ENCODE measurements at places on chromosomes 4 and X. TPM values are rescaled to one million over a fixed set of nuclear protein-coding genes. Genes with fewer than 3 reads are reported as not detected.

The CXCL1 gene
- 4.6 TPM for total RNA-seq

DNA sequence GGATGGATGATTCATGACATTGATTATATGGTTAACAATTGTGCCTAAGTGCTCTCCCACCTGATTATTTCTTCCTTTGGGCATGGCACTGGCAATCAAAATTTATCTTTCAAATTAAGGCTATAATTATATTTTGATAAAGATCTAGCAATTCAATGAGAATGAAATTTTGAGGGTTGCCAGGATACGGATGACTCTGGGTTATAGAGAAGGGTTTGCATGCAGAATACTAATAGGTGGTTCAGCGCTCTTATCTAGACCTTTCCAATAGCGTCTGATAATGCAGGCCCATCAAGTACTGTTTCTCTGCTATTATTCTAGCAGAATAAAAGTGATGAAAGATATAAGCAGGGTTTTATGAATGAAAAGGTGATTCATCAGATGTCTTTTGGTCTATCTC is 74.9 kb upstream of the SCML1 start:
- H3K4me3 ChIP-seq: no peak overlapping the region
- peaks cover 4% of the 10 kb centered on the region for H3K4me1 ChIP-seq
- no peak for DNase-seq
- H3K27ac ChIP-seq: no peak overlapping the region
- no peaks in the 10 kb centered on the region for H3K36me3 ChIP-seq
- H3K27me3 ChIP-seq: no peaks in the 10 kb centered on the region

- H3K4me1 ChIP-seq: no peaks in the 10 kb centered on the region
- DNase-seq: no peak
- no peaks in the 10 kb centered on the region for H3K36me3 ChIP-seq
These were observed 2.9 kb downstream of the RAPGEF2 start for GRCh38 chr4:159105761-159106243.

DNA sequence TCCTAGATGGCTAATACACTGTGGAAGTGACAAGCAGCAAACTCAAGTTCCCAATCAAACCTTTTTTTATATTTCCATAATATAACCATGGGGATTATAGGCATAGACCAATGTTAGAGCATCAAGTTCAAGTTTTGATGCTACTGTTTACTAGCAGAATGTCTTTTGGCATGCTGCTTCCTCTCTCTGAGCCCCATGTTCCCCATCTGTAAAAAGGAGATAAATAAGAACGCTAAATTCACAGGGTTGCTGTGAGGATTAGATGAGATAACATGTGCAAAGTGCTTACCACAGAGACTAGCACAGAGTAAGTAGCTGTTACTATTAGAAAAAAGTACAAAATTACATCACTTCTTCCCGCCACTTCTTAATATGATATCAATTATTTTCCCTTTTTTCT is 18.0 kb downstream of the MBNL3 start:
- no peak for DNase-seq
- H3K4me1 ChIP-seq: no peaks in the 10 kb centered on the region
- H3K27me3 ChIP-seq: no peaks in the 10 kb centered on the region
- no peak overlapping the region for H3K4me3 ChIP-seq
- no peak overlapping the region for H3K27ac ChIP-seq
- no peaks in the 10 kb centered on the region for H3K36me3 ChIP-seq

GRCh38 chr4:56628592-56628991 is 52.5 kb downstream of the HOPX start:
- H3K4me1 ChIP-seq: no peaks in the 10 kb centered on the region
- no peak overlapping the region for H3K27ac ChIP-seq
- H3K4me3 ChIP-seq: no peak overlapping the region
- no peak for DNase-seq

DNA sequence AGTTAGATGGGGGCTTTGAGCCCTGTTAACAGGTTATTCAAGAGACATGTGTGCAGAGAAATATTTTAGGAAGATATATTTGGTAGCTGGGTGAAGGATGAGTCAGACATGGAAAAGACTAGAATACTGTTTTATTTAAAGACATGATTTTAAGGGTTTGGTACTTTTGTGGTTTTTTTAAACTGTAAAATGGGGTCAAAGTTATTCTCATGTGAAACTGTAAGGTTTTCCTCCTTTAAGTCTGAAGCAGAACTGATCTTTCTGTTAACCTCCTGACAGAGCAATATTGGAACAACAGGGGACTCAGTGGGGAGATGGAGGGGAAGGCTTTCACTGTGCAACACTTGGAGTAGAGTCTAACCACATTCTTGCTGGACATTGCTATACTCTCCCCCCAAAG is 112.4 kb upstream of the LSM6 start:
- H3K4me1 ChIP-seq: no peaks in the 10 kb centered on the region
- H3K4me3 ChIP-seq: no peak overlapping the region
- H3K27ac ChIP-seq: no peak overlapping the region
- DNase-seq: no peak
- H3K36me3 ChIP-seq: no peaks in the 10 kb centered on the region
- peaks cover 5% of the 10 kb centered on the region for H3K27me3 ChIP-seq

DNA sequence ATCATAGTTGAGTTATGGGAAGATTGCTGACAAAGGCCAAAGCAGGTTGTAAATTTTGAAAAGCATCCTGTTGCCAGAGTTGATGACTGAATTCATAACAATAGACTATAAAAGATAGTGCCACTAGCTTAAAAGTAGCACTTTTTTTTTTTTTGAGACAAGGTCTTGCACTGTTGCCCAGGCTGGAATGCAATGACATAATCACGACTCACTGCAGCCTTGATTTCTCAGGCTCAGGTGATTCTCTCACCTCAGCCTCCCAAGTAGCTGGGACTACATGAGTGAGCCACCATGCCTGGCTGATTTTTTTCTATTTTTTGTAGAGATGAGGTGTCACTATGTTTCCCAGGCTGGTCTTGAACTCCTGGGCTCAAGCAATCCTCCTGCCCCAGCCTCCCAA is 122.7 kb downstream of the SPOCK3 start:
- H3K27me3 ChIP-seq: no peaks in the 10 kb centered on the region
- H3K27ac ChIP-seq: no peak overlapping the region
- H3K4me3 ChIP-seq: no peak overlapping the region
- no peak for DNase-seq
- H3K36me3 ChIP-seq: no peaks in the 10 kb centered on the region

- peak overlapping the region; percentile 79 for H3K27ac ChIP-seq
- DNase-seq: no peak
- H3K36me3 ChIP-seq: peaks cover 10% of the 10 kb centered on the region
- no peaks in the 10 kb centered on the region for H3K27me3 ChIP-seq
These were observed 62.6 kb downstream of the NSUN7 start for GRCh38 chr4:40812386-40812785.

The KCTD8 gene
- total RNA-seq: 0.75 TPM

The RGN gene
- 10.3 TPM for total RNA-seq

DNA sequence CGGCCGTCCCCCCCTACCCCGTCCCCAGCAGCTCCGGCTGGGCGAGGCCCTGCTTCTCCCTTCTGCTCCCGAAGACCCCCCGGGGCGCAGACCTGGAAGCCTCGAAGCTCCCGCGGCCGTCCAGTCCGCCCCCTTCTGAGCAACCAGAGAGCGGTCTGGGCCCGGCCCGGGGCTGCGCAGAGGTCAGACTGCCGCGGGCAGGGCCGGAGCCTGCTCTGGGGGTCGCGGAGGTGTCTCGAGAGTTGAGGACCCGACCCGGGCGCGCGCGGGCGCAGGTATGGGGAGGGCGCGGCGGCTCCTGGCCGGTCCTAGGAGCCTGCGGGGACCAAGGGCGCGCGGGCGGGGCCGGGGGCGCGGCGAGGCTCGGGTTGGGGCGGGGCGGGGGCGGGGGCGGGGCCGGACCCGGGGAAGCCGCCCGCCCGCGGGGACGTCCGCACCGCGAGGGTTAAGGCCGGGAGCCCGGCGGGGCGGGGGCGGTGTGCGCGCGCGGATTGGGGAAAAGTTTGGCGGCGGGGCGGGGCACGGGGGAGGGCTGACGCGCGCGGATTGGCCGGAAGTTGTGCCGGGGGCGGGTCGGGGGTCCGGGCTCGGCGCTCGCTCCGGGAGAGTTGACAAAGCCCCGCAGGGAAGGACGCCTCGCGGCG is at the start of gene FGFRL1:
Gene FGFRL1 (plus strand): TSS at position 605 of the 644 bp plus-strand sequence. CDS start 860 bp downstream, outside the sequence.
- H3K4me1 ChIP-seq: no peaks in the 10 kb centered on the region
- peak; percentile 99 for DNase-seq
- H3K27ac ChIP-seq: peak within 1 kb of the TSS; percentile 6
- H3K4me3 ChIP-seq: peak within 1 kb of the TSS; percentile 88

GRCh38 chrX:103774070-103774642 is 2.5 kb upstream of the PLP1 start:
- no peaks in the 10 kb centered on the region for H3K36me3 ChIP-seq
- H3K27me3 ChIP-seq: no peaks in the 10 kb centered on the region
- no peak overlapping the region for H3K27ac ChIP-seq
- no peak overlapping the region for H3K4me3 ChIP-seq
- H3K4me1 ChIP-seq: no peaks in the 10 kb centered on the region
- DNase-seq: no peak

The AMER1 gene
- total RNA-seq: 7.3 TPM

DNA sequence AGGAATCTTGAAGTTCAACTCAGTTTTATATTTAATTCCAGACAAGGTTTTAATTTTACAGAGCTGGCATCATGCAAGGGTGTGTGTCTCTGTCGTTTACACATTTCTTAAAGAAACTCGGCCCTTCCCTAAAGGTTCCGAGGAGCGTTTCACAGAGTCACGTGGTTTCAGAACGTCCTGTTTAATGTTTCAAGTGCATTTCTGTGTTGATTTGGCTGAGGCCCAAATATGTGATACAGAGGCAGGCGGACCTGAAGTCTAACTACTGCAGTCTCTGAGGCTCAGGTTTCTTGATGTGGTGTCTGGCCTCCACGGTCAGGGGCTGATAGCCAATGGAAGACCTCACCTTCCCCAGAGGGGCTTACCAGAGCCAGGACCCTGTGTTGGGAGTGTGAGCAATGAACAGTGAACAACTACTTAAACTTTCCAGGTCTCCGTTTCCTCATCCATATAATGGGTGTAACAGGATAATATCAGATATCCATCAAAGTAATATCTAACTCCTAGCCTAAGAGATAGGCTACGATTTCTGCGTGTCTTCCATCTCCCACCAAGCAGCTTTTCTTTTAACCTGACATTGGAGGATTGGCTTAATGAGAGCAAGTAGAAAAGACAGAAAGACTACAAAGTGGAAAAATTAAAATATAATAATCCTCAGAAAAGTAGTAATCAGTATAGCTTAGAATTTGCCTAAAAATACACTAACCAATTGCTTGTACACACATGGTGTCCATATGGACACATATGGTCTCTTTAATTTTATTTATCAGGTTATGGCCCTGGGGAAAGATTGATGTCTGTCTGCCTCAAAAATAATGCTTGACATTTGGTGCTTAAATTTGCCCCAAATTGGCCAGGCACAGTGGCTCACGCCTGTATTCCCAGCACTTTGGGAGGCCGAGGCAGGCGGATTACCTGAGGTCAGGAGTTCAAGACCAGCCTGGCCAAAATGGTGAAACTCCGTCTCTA is 50.0 kb upstream of the TRIM2 start:
- no peaks in the 10 kb centered on the region for H3K4me1 ChIP-seq
- H3K4me3 ChIP-seq: peak overlapping the region; percentile 68
- H3K27ac ChIP-seq: no peak overlapping the region

The ZAR1 gene
- total RNA-seq: not detected

The PCDH19 gene
- 4.2 TPM for total RNA-seq

The PAK3 gene
- total RNA-seq: 24.5 TPM

- no peaks in the 10 kb centered on the region for H3K27me3 ChIP-seq
- no peaks in the 10 kb centered on the region for H3K4me1 ChIP-seq
- no peak for DNase-seq
- peak overlapping the region; percentile 38 for H3K27ac ChIP-seq
These were observed 64.3 kb downstream of the FRAS1 start for GRCh38 chr4:78121338-78121904.

- peak overlapping the region; percentile 18 for H3K4me3 ChIP-seq
- no peaks in the 10 kb centered on the region for H3K27me3 ChIP-seq
- peak overlapping the region; percentile 53 for H3K27ac ChIP-seq
- no peaks in the 10 kb centered on the region for H3K4me1 ChIP-seq
These were observed 1.2 kb upstream of the TADA2B start for GRCh38 chr4:7041801-7042502.

DNA sequence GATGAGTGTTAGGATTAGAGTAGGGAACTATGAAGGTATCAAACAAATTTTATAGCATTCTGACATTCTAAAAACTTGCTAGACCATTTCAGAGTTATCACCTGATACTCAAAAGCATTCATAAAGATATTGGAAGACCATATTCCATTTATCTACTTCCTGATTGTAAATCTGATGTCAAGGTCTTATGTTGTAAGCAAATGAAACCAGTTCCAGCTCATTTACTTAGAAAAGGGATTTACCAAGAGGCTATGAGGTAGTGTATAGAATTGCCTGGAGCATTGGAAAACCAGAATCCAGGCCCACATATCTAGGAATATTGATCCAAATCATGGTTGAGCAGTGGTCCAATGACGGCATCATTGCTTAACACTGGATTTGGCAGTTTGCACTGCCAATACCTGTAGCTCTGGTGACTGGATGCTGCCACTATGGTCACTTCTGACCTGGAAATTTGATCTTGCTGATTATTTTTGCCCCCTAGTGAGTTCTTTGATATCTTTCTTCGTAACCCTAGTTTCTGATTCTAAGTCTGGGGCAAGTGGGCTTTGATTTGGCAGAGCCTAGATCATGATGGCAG is 25.4 kb downstream of the ARFIP1 start:
- no peak overlapping the region for H3K27ac ChIP-seq
- H3K27me3 ChIP-seq: no peaks in the 10 kb centered on the region
- H3K36me3 ChIP-seq: no peaks in the 10 kb centered on the region
- DNase-seq: no peak

- H3K4me1 ChIP-seq: no peaks in the 10 kb centered on the region
- no peak overlapping the region for H3K27ac ChIP-seq
- H3K27me3 ChIP-seq: no peaks in the 10 kb centered on the region
- H3K36me3 ChIP-seq: no peaks in the 10 kb centered on the region
- H3K4me3 ChIP-seq: no peak overlapping the region
These were observed 19.9 kb upstream of the ENPP6 start for GRCh38 chr4:184237612-184238011.

GRCh38 chrX:40188573-40189417 is 91.0 kb upstream of the BCOR start:
- no peak overlapping the region for H3K27ac ChIP-seq
- no peak for DNase-seq
- H3K4me1 ChIP-seq: no peaks in the 10 kb centered on the region
- no peaks in the 10 kb centered on the region for H3K27me3 ChIP-seq
- no peak overlapping the region for H3K4me3 ChIP-seq

GRCh38 chr4:166039822-166040221 is 166.8 kb downstream of the TLL1 start:
- no peak for DNase-seq
- H3K4me1 ChIP-seq: no peaks in the 10 kb centered on the region
- no peak overlapping the region for H3K4me3 ChIP-seq
- no peaks in the 10 kb centered on the region for H3K27me3 ChIP-seq

The TKTL1 gene
- total RNA-seq: 0.23 TPM

DNA sequence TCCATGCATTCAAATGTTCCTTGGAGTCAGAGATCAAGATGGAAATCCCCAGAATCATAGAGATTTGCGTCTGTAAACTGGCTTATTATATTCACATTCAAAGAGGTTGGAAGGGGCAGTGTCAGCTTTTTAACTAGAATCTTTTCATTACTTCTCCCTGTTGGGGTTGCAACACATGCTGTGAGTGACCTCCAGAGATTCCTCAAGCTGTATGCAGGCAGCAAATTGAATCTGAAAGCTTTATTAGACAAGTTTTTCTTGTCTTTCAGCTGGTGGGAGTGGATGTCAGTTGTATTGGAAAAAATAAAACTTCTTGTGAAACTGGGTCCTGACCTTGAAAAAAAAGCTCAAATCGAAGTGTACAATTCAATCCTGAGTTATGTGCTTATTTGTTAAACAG is 736.5 kb upstream of the FTHL17 start:
- no peaks in the 10 kb centered on the region for H3K27me3 ChIP-seq
- no peak overlapping the region for H3K4me3 ChIP-seq
- no peak overlapping the region for H3K27ac ChIP-seq
- DNase-seq: no peak
- no peaks in the 10 kb centered on the region for H3K4me1 ChIP-seq

- no peaks in the 10 kb centered on the region for H3K36me3 ChIP-seq
- H3K27me3 ChIP-seq: no peaks in the 10 kb centered on the region
- no peak overlapping the region for H3K4me3 ChIP-seq
- H3K27ac ChIP-seq: no peak overlapping the region
These were observed 36.3 kb upstream of the TBC1D14 start for GRCh38 chr4:6873291-6873690.
